ENCODE measurements at places on chromosomes 7 and 10. TPM values are rescaled to one million over a fixed set of nuclear protein-coding genes. Genes with fewer than 3 reads are reported as not detected.

GRCh38 chr10:93576888-93577287 lies 10.4 kb downstream of the FFAR4 start:
- DNase-seq: no peak

PNLIPRP3 gene
- not detected for total RNA-seq

PRSS1 gene
- total RNA-seq: not detected

GRCh38 chr7:150949971-150950491 lies 28.1 kb downstream of the KCNH2 start:
- no peak for DNase-seq

ENKUR gene
- not detected for total RNA-seq
